ENCODE measurements at places on chromosomes 13 and 19.

DNA sequence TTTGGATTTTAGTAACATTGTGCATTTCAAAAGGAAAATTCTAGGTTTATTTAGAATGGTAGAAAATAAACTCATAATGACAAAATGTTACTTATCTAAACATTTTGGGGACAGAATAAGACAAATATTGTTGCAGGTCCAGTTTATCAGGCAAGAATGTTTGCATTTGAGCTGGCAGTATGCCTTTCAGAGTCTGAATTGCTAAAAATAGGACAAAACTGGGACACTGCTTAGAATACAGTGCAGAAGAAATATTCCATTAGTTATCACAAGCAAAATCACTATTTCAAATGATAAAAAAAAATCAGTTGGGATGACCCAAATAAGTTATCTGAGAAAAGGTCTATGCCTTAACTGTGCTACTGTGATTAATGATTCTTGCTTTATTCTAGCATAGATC lies 870.3 kb upstream of the MIR17HG start:
- peak; percentile 23 for DNase-seq

DNA sequence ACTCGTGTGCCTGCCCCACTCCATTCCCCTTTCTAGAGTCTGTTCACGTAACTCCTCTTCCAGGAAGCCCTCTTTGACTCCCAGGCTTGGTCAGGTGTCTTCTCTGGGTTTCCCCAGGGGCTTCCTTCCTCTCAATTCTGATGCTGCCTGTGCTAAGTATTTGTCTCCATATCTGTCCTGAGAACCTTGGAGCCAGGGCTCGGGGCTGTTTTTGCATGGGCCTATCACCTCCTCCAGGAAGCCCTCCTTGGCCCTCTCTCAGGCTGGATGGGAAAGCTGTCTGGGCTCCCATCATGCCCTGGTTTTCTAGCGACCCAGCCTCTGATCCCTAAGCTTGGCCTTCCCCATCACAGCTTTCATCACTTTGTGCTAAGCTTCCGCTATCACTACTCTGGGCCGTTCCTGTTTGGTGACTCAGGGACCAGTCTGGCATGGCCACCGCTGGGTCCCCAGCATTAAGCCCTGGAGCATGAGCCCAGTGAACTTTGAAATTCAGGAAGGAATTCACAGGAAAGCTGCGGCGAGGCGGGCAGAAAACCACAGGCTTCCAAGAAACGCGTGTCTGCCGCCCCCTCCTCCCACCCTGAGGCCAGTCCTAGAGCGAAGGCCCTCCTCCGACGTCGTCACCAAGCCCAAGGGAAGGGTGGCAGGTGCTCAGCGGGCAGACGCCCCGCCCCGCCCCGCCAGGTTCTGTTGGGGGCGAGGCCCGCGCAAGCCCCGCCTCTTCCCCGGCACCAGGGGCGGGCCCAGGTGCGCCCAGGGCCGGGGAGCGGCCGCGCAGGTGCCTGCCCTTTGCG lies 486 bp upstream of the SPINT2 start:
- DNase-seq = peak; percentile 44

DNA sequence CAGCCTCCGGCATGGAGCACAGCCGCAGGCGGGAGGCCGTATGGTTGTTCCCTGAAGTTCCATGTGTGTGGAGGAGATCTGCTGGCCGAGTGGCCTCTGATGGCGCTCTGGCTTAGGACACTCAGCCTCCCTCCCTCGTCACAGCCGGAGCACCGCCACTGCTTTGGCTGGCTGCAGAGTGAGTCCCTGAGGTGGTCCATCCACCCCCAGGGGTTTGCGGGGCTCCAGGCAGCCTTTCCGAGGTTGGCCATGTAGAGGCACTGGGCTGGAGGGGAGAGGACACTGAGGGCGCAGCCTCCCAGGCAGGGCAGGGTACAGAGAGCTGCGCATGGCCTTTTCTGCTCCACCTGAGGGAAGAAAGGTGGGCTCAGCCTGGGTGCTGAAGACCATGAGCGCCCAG lies 19.8 kb upstream of the NPAS1 start:
- DNase-seq = no peak

- DNase-seq = no peak
Measured at GRCh38 chr13:26678796-26679195, 81.8 kb downstream of the GPR12 start.

DNA sequence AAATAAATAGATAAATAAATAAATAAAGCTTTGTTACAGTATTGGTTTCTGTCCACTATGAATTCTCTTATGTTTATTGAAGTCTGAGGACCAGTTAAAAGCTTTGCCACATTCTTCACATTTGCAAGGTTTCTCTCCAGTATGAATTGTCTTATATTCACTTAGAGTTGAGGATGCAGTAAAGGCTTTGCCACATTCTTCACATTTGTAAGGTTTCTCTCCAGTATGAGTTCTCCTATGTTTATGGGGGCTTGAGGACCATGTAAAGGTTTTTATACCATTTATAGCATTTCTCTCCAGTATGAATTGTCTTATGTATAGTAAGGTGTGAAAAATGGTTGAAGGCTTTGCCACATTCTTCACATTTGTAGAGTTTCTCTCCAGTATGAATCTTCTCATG lies 168.3 kb downstream of the ZNF737 start:
- no peak for DNase-seq

DNA sequence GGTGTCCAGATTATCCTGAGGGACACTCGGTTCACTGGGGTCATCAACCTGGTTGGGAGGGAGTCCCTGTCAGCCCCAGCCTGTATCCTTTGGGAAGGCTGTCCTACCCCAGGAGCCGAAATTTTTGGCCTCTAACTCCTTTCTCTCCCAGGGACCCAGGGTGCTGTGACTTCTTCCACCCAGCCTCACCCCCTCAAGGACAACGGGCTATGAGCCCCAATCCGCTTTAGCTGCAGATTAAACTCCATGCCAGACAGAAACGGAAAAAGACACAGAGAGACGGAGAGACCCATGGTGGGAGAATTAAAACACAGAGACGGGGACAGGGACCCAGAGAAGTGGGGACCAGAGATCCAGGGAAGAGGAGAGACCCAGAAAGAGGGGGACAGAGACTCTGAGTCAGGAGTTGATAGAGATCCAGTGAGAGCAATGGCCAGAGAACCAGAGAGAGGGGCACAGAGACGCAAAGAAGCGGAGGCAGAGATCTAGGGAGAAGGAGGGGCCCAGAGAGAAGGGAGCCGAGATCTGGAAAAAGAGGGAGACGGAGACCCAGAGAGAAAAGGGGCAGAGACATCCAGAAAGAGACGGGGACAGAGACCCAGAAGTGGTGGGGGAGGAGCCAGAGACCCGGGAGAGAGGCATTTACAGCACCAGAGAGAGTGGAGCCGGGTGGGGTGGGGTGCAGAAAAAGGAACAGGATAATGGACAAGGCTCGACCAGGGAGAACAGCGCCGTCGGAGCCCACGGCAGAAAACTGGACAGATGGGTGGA lies 703 bp downstream of the SLC17A7 start:
- DNase-seq = no peak

GRCh38 chr13:87052731-87053130 lies 618.4 kb upstream of the SLITRK5 start:
- no peak for DNase-seq

DNA sequence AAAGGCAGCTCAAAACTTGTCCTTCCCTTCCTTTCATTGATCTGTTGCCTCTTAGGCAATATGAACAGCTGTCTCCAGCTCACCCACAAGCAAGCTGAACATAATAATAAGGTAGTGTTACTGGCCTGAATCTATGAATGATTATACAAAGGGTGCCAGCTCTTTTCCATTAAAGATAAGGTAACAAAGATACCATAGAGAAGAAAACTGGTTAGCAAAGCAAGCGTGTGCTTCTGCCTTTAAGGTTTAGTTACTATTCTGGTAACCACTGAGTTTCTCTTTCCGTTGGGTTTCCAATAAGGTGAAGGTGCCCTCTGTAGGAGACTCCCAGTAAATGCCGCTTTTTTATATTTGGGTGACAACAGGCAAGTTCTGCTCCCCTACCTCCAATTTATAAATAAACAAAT lies 12.1 kb upstream of the DACH1 start:
- DNase-seq = peak; percentile 66

GRCh38 chr13:44816701-44817100 lies 172.6 kb downstream of the NUFIP1 start:
- DNase-seq = peak; percentile 26

DNA sequence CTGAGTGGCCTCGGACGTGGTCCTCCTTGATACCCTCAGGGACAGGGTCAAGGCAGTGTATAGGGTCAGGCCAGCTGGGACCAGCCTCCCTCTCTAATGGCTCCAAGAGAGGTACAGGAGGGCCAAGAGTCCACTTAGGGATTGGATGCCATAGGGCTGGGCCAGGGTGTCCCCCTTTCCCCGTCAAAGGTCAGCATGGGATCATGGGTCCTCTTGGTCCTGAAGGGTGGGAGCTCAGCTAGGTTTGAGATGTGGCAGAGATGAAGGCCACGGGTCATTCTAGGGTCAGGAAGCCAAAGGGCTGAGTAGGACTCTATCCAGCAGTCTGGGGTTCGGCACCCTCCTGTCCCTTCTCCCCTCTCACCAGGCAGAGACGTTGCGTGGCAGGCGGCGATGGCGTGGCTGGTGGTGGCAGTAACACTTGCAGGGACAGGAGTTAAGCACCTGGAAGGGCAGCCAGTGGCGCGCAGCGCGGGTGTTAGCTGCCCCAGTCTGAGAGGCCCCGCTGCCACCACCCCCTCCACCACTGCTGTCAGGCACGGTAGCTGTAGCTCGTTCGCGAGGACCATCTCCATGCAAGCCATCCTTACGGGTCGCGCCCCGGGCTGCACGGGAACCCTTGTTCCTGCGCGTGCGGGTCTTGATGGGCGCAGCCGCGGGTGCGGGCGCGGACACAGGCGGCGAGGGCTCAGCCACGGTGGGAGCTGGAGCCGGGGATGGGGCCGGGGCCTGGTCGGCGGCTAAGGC lies 2.6 kb downstream of the GGN start:
- DNase-seq = no peak

GRCh38 chr13:75366380-75367280 lies 115.3 kb downstream of the TBC1D4 start:
- peak; percentile 38 for DNase-seq

DNA sequence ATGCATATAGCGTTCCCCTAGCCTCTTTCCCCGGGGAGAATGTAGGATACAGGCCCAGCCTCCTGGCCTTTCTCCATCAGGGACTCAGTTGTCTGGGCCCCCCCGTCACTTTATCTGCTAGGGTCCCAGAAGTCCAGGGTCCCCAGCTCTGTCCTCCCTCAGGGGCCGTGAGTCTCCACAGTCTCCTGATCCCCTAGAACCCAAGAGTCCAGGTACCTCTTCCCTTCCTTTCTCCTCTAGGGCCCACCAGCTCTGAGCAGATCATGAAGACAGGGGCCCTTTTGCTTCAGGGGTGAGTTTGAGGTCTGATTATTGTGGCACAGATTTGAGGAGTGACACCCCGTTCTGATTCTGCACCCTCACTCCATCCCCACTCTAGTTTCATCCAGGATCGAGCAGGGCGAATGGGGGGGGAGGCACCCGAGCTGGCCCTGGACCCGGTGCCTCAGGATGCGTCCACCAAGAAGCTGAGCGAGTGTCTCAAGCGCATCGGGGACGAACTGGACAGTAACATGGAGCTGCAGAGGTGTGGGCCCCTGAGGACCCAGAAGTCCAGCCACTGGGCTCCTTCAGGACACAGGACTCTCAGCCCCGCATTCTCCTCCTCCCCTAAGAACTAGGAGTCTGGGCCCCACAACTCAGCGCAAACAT lies 758 bp downstream of the BAX start:
- no peak for DNase-seq

- DNase-seq = no peak
Measured at GRCh38 chr19:798415-799075, 1.3 kb downstream of the PTBP1 start.

DNA sequence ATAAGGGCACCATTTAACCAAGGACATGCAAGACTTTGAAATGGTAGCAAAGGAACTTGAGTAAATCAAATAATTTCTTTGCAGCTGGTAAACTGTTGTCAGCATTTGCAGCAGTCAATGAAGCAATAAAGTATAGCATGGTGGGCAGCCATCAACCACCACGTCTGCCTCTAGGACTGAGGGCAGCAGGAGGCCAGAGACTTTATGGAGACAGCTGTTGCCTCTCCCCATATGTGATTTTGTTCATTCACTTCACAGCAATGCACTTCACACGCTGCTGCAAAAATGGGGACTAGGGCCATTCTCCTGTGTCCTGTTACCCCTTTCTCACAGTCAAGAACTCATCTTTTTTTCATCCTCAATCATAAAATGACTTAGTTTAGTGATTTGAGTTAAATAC lies 51.3 kb upstream of the PCDH9 start:
- no peak for DNase-seq

GRCh38 chr13:47076500-47076899 lies 179.6 kb upstream of the HTR2A start:
- no peak for DNase-seq

DNA sequence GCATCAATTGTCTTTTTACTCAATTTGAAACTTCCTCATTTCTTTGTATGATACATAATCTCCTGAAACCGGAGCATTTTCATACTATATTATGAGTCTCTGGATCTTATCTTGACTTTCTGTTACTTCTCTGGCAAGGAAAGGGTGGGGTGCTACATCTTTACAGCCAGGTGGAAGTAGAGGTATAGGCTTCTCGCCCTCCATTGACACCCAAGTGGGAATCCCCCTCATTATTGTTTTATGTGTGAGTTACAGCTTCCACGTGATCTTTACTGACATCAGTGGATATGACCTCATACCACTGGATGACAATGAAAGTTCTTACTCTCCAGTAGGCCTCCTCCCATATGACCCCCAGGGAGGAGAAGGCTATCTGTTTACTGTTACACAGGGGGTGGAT lies 262.1 kb upstream of the DACH1 start:
- no peak for DNase-seq

DNA sequence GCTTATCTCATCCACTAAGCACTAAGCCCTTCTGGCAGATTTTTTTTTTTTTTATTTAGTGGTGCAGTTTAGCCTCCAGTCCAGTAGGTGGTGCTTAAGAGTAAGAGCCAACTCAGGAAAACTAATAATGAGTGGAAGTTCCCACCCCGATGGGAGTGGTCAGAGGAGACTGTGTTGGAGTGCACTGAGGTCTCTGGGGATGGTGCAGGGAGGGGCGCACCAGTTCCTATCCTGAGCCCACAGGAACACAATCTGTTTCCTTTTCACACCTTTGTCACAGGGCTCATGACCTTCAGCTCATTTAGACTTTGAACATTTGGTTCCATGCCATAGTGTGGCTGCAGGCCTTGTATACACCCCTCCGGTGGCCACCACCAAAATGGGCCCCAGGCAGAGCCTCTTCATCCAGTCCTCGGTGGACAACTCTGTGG lies 367.4 kb downstream of the SPRY2 start:
- DNase-seq = peak; percentile 23

DNA sequence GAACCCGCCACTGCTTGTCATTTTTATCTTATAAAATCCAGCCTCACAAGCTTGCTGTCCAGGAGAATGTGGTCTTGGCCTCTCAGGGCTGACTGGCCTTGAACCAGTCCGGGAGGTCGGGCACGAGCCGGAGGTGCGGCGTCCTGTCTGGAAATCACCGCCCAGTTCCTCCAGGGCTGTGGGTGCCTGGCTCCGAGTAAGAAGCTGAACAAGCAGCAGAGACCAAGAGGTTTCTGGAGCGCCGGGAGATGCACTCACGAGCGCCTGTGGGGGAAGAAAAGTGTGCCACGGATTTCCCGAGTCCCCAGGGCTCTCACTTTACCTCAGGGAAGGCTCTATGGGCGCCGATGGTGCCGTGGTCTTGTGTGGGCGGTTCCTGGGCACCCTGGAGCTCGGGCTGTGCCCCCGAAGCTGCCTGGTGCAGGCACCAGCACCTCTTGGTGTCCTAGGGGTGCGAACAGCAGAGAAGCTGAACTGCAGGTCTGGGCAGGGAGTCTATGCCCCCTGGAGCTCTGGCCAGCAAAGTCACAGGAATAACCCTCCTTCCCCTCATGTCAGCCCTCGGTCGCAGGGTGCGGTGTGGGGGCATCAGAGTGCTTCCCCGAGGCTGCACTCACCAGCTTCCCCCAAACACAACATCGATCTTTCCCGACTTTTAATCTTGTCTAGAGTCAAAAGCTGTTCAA lies 50.0 kb downstream of the GAS6 start:
- peak; percentile 34 for DNase-seq
